ENCODE measurements at places on chromosomes 2 and 18. TPM values are rescaled to one million over a fixed set of nuclear protein-coding genes. Genes with fewer than 3 reads are reported as not detected.

GRCh38 chr18:31680831-31681568 lies 3.4 kb downstream of the B4GALT6 start:
- DNase-seq, result no peak

DNA sequence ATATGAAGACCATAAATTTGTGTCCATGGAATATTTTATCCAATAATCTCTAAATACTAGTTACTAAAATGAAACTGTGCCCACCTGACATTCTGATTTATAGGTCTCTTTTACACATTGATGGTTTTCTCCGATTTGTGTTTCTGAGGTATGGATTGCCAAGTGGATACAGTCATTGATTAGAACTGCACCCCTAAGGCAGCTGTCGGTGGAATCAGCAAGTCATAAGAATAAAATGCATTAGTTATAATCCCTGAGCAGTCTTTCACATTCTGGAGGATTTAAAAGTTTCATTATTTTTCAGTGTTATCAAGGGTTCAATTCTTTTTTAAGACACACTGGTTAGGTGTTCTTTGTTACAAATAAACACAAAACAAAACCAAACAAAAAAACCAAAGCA lies 6.0 kb downstream of the CAVIN2 start:
- no peak for DNase-seq

- no peak for DNase-seq
Observed at GRCh38 chr2:1266351-1266750, 146.9 kb upstream of the TPO start.

DNA sequence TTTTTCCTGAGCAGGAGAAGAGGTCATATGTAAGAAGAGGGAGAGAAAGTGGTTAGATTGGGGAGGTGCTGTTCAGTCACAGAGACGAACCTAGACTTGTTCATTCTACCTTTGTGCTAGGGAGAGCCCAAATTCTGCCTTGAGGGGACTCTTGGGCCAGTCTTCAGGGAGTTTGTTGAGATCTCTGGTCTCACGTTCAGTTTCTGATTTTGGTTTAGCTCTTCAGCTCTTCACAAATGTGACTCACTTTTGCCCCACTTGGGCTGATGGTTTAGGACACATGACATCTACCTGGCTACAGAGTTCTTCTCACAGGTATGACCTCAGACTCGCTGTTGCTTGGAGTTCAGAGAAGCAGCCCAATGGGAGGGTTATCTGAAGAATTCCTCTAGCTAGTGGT lies 49.2 kb upstream of the DARS1 start:
- DNase-seq, result no peak

DNA sequence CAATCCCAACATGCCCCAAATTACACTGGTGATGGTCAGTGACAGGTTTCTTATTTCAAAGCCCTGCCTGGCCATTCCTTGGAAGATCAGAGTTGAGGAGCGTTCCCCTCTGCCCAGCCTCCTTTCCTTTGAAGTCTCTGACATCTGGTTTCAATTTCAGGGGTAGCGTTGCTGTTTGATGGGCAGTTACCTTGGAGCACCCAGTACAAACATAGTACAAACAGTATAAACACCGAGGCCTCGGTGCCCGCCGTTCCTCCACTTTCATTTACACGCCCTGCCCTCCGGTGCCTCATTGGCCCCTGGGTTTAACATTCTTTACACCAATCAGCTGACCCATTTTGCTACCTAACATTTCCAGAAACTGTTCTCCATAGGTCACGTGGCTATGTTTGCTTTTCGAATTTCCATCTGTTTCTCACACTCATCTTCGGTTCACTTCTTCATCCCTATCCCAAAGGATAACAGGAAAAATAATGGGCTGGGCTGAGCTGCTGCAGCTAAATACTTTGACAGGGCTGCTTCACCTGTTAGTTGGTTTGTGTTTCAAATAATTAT lies 65.6 kb downstream of the NRP2 start:
- no peak for DNase-seq

- DNase-seq, result peak; percentile 27
Observed at GRCh38 chr2:74226648-74227213, 28.3 kb downstream of the MTHFD2 start.

DNA sequence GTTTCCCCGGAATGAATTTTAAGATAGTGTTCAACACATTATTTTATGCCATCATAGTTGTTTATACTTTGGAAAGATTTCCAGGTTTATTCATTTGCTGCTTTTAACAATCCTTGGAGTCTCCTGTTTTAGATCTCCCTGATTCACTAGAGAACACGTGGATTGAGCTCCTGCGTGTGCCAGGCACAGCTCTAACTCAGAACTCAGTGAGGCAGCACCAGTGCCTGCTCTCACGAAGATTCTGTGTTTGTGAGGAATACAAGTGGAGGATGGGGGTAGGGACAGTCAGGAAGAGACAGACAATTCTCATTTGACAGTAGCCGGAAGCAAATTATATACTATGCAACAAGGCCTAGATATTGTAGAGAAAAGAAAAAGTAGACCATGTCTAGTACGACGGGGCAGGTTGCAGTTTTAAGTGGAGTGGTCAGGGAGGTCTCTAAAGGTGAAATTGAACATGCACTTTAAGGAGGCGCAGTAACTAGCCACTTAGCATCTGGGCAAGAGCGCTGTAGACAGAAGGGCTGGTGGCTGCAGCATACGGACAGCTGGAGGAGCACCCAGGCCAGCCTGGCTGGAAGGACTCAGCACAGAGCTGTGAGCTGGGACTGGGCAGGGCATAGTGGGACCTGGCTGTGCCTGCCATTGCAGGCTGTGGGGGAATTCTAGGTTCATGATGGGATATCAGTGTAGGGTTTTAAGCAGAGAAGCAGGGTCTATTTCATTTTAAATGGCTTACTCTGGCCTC lies 24.3 kb downstream of the RNF144A start:
- no peak for DNase-seq

GRCh38 chr18:67453901-67454300 lies 62.6 kb downstream of the DSEL start:
- no peak for DNase-seq

GRCh38 chr18:8507361-8507760 lies 101.9 kb upstream of the RAB12 start:
- DNase-seq, result no peak

- no peak for DNase-seq
Observed at GRCh38 chr2:62743506-62743905, 38.0 kb downstream of the EHBP1 start.

The PAX3 gene
- 4.8 TPM for total RNA-seq

Data from tongue (tissue), 3 donors.